Uterus (tissue), 4 donors: ENCODE measurements at places on chromosomes 6 and 20. TPM values are rescaled to one million over a fixed set of nuclear protein-coding genes. Genes with fewer than 3 reads are reported as not detected.

DNA sequence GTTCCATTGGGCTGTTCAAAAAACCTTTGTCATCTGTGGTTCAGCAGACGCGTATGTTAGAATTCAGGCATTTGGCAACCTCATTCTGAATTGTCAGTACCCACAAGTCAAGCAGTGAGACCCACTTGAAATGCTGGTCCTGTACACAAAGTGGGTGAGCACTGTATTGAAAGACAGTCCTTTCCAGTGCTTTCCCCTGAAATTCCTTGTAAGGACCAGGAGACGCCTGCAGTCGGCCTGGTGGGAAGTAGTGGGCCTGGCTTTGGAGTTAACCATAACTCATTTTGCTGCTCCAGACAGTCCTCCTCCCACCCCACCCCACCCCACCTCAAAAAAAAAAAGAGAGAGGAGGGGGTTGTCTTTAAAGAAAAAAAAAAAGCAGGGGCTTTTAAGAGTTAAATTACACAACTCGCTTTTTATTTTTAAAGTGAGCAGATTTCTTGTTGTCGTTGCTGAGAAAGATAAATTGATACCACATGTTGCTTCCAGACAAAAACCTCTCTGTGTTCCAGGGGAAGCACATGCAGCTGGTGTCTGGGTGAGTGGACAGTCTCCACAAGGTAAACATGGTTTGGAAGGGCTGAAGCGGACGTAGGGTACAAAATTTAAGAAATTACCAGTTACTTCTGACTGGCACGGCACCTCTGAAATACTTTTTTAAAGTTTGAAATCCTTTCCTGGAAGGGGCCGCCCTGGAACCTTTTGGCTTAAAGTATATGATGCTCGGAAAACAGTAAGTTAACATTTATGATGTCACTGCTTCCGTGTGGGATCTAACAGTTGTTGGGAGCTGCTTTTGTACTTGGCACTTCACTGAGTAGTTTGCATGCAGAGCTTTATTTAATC is 95.3 kb downstream of the FOXO3 start:
- peak; percentile 38 for DNase-seq

STMND1 gene
- not detected for total RNA-seq

CBLN4 gene
- 26.2 TPM for total RNA-seq

DNA sequence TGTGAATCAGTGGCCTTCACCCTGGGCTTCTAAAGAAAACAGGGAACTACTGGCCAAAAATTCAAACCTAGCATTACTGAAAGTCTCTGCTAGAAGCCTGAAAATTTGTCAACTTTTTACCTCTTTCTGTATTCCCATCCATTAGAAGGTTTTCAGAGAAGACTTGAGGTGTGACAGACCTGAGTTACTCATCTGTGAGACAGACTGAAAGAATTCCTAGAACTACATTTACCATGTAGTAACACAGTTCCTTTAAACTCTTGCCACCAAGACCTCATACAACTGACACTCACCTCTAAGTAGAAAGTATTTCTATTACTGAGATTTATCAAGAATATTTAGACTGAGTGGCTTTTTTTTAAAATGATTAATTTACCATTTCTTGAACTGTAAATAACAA is 4.5 kb downstream of the DPM1 start:
- no peak for DNase-seq

LY6G6F gene
- not detected for total RNA-seq

- no peak for DNase-seq
Measured at GRCh38 chr20:56440346-56441007, 27.9 kb upstream of the RTF2 start.

- no peak for DNase-seq
Measured at GRCh38 chr6:158421381-158421780, 109.1 kb downstream of the TULP4 start.

GRCh38 chr6:29589423-29590048 is 4.6 kb downstream of the OR2H2 start:
- DNase-seq: peak; percentile 27

DNA sequence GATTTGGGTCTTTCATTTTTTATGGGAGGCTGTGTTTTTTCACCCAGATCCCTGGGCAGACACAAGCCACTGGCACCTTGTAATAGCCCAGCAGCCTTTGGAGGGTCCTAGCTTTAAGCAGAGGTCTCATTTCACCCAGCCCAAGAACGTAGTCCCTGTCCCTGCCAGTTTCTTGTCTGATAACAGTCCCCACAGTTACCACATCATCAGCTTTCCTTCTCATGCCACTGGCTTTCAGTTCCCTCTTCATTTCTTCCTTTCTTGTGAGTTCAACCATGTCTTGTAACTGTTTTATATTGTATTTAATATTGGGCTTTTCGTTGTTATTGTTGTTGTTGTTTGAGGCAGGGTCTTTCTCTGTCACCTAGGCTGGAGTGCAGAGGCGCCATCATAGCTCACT is 10.6 kb downstream of the PNPLA1 start:
- no peak for DNase-seq

IL20RA gene
- total RNA-seq: 3.4 TPM

VSTM2L gene
- total RNA-seq: 0.29 TPM

NCOA6 gene
- total RNA-seq: 15.2 TPM

- no peak for DNase-seq
Measured at GRCh38 chr20:33992145-33992922, 1.4 kb upstream of the RALY start.

- no peak for DNase-seq
Measured at GRCh38 chr6:151695156-151695555, 112.3 kb upstream of the ESR1 start.

PSORS1C1 gene
- 4.5 TPM for total RNA-seq

DNA sequence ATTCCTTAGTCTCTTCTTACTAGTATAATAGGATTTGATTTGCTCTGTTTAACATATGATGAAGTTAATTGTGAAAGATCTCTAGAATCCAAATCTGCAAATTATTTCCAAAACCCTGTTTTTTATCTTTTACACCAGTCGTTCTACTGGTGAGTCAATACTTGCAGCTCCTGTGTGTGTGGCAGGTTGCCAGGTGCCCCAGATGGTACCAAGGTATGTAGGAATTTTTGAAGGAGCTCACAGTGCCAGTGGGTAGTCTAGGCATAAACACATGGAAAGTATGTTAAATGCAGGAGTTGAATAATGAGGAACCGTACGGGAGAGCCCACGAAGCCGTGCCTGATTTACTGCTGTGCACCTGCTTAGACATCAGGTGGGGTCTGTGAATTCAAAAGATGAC is 192.2 kb downstream of the FARS2 start:
- DNase-seq: no peak

GRCh38 chr6:168133168-168133561 is 54.2 kb upstream of the FRMD1 start:
- no peak for DNase-seq

DNA sequence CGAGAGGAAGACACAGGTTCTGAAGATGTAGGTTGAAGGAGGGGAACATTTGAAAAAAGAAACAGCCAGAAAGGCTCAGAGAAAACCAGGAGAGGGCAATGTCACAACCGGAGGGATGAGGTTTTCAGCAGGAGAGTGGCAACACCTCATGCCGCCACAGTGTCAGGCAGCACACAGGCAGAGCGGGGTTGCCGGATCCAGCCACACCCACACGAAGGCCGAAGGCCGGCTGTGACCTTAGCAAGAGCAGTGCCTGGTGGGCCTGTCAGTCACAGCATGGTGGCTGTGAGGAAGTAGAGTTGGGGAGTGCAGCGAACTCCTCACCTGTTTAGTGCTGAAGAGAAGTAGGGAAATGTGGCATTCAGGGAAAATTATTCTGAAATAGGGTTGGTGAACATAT is 14.0 kb downstream of the HDDC2 start:
- no peak for DNase-seq

RNF5 gene
- 45.6 TPM for total RNA-seq
